Sigmoid colon (tissue), 7 donors: ENCODE measurements at places on chromosomes 16 and 17. TPM values are rescaled to one million over a fixed set of nuclear protein-coding genes. Genes with fewer than 3 reads are reported as not detected.

C17orf75 gene
- total RNA-seq: 19.6 TPM

CSH1 gene
- not detected for total RNA-seq

DNA sequence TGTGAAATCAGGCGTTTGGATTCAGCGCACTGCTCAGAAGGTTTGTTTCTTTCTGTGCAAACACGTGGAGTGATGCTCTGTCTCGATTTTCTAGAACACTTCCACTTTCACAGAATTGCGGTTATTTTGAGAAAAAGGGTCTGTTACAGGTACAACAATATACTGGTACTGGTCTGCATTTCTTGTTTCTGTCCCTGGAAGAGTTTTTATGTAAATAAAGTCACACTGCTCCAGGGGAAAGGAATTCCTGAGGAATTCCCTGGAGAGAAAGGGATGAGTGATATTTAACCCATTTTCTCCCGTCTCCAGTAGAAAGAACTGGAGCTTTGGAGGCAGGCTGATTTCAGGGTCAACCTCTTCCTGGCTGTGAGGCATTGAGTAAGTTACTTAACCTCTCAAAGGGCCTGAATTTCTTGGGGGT, 16.2 kb upstream of the RMI2 start:
- DNase-seq: no peak

DNA sequence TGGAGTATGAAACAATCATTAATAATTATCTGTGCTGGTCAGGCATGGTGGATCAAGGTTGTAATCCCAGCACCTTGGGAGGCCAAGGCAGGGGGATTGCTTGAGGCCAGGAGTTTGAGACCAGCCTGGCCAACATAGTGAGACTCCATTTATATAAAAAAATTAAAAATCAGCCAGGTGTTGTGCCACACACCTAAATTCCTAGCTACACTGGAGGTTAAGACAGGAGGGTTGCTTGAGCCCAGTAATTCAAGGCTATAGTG, 28.9 kb upstream of the PRKCA start:
- no peak for DNase-seq

PYDC1 gene
- total RNA-seq: not detected

CSF3 gene
- not detected for total RNA-seq

- DNase-seq: no peak
Measured at GRCh38 chr17:4676791-4677190, 27.1 kb downstream of the PELP1 start.

- DNase-seq: no peak
Measured at GRCh38 chr16:2497116-2497630, 16.6 kb upstream of the ATP6V0C start.

DNA sequence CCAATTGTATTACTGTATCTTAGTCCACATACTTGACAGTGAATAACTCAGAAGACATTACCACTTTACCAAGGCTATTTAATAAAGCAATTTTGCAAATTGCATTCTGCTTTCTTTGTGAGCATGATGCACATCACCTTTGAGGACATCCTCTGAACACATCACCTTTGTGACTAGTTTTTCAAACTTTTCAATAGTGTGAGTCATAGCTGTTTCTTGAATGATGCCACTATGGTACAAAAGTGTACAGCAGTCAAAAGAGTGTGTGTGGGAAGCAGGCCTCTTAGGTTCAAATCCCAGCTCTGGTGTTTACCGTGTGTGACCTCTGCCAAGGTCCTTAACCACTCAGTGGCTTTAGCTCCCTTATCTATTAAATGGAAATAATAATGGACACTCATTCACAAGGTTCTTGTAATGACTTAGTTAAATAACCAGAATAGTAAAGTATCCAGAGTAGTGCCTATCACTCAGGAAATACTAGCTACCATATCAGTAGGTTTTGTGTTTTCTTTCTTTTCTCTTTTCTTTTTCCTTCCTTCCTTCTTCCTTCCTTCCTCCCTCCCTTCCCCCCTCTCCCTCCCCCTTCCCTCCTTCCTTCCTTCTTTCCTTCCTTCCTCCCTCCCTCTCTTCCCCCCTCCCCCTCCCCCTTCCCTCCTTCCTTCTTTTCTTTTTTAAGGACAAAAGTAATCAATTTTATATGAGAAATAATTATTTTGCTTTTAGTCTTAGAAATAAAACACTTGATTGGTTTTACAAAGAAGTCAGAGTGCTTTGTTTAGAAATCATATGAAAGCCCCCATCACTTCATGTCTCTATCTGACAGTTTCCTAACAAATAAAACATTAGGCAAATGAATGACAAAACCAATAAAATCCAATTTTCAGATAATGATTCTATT, 178.9 kb downstream of the MYO1D start:
- DNase-seq: no peak

- no peak for DNase-seq
Measured at GRCh38 chr16:29994600-29995323, 655 bp downstream of the HIRIP3 start.

DNA sequence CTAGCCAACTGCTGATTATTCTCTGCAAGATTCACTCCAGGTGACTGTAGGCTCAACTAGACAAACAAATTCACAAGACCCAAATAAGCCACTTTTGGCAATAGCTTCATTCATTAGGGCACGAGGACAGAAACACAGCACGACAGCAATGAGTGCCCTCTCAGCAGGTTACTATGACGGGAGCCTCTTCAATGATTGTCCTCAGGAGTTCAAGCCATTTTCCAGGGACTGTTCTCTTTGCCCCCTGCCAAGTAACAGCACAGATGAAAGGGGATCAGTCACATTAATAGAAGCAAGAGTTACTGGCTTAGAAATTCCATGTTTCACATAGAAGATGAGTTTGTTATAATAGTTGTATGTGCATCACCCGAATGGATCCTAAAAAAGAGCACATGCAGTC, 712.2 kb downstream of the CDH8 start:
- DNase-seq: no peak

SLC5A2 gene
- total RNA-seq: 0.49 TPM

DNA sequence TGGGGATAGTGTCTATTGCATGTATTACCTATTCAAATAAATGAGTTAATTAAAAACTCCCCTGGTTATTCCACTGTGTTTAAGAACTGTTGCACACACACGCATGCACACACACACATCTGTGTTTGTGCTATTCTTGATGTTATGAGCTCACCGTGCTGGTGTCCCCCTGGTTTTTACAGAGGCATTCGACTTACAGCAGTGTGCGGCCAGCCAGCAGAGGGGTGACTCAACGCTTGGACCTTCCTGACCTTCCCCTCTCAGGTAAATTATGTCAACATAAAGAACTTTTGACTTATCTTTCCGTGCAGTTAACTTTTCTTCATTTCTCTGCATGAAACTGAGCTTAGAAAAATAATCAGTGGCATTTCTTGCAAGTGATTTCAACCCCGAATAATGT, 214.0 kb downstream of the LGALS9B start:
- no peak for DNase-seq

OR3A3 gene
- total RNA-seq: not detected

DNA sequence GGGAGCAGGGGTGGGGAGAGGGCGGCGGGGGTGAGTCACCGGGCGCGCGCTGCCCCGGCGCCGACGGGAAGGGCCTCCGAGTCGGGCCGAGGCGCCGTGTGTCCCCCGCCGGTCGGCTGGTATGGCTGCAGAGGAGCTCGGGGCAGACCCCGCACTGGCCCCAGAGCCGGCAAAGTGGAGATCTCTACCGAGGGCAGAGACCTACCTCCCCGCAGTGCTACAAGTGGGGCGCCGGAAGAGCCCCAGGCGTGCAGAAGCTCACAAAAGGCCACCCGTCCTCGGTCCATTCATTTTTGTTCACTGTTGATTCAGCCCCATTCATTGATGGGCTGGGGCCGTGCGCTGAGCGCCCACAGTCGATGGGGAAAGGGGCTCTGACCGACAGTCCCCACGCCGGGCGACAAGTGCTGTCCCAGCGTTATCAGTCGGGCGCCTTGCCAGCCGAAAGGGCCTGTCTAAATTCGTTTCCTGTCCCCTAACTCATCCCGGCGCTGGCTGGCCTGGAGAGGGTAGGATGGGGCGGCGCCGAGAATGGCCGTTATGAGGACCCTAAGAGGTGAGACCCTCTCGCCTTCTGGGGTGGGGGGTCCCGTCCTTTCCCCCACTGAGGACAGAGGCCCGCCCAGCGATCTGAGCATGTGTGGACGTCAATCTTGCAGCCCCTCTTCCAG, 709 bp upstream of the ENO3 start:
- peak; percentile 83 for DNase-seq

GRCh38 chr16:79328402-79329165, 272.0 kb downstream of the MAF start:
- DNase-seq: no peak

DNA sequence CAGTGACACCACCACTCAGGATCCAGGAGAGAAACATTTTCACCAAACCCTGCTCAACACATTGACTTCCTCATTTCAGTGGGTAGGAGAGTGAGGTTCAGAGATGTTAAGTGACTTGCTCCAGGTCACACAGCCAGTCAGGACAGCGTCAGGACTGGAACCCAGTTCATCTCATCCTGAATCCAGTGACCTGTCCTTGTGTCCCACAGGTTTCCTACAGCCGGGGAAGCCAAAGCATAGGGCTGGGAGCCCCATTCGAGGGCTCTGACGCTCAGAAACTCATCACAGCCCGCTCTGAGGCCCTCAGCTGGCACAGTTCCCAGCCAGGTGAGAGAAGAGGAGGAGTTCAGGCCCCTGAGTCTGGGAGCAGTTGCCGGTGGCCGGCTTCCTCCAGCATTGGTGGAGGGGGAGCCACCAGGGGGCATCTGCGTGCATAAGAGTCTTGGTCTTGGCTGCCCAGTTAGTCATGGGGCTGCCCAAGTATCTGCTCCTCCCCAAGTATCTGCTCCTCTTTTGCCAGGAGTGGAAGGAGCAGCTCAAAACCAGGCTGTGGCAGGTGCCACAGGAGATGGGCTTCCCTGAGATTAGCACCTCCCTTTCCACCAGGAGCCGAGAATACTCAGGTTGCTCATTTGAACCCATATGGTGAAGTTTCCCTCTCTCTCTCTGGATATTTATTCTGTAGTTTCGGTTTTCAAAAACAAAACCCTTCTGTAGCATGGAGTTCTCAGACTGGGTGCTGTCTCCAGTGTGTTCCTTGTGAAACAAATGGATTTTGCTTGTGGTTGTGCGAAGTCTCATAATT, 56.0 kb downstream of the TNFRSF13B start:
- DNase-seq: no peak

ARHGAP44 gene
- 2.8 TPM for total RNA-seq

CDH8 gene
- total RNA-seq: 0.83 TPM

DNA sequence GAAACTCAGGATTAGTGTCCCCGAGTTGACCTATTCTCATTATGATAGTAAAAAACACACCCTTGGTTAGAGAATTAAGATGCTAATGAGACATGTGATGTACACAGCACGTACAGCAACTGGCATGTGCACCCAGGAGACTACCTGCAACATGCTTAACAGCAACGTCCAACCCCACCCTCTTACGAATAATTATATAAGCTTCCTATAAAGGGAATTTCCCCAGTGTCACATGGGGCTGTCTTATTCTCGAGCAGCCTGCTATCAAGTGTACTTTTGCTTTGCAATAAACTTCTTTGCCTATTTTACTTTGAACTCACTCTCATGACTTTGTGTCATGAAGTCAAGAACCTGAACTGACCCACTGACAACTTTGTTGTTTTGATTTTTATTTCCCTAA, 62.4 kb upstream of the PMFBP1 start:
- DNase-seq: no peak

- DNase-seq: peak; percentile 74
Measured at GRCh38 chr16:55500530-55501011, 8.3 kb upstream of the LPCAT2 start.

GRCh38 chr17:32993977-32994376, 2.3 kb downstream of the SPACA3 start:
- DNase-seq: no peak

GRCh38 chr17:57556320-57556719, 188.8 kb downstream of the CCDC182 start:
- no peak for DNase-seq

DNA sequence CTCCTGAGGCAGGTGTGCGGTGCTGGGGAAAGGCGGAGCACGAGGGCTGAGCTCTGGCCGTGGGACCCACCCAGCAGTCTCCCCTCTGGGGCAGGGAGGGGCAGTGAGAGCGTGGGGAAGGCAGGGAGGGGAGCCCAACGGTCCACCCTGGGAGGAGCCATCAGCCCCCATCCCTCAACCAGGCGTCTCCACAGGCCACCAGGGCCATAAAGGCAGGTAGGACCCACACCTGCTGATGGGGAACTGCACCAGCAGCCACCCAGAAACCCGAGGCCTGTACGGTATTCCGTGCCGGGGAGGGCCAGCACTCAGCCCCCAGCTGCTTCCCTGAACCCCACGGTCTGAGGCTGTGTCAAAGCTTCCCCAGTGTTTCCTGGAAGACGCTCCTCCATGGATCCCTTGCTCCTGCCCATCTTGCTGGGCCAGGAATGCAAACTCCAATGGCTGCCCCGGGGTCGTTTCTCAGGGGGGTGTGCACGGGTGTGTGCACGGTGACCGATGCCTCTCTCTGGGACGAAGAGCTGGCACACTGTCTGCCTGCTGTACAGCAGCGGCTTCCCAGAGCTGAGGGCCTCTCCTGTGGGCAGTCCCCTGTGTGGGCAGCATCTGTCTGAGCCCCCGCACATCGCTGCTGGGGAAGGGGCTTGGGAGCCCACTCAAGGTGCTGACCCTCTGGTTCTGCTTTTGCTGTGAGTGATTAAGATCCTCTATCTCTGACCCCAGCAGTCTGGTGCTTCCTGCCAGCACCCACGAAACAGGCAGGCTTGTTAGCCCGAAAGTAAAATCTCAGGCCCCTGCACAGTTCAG, 17.2 kb upstream of the METRNL start:
- peak; percentile 57 for DNase-seq

BEAN1 gene
- total RNA-seq: not detected
